Tibial nerve (tissue), 4 donors: ENCODE measurements at places on chromosomes 5 and 9.

GRCh38 chr9:133054194-133054890 is 7.4 kb upstream of the CEL start:
- no peak overlapping the region for H3K4me3 ChIP-seq
- H3K27ac ChIP-seq = no peak overlapping the region
- H3K27me3 ChIP-seq = no peaks in the 10 kb centered on the region
- no peak for DNase-seq
- H3K36me3 ChIP-seq = peaks cover 98% of the 10 kb centered on the region

DNA sequence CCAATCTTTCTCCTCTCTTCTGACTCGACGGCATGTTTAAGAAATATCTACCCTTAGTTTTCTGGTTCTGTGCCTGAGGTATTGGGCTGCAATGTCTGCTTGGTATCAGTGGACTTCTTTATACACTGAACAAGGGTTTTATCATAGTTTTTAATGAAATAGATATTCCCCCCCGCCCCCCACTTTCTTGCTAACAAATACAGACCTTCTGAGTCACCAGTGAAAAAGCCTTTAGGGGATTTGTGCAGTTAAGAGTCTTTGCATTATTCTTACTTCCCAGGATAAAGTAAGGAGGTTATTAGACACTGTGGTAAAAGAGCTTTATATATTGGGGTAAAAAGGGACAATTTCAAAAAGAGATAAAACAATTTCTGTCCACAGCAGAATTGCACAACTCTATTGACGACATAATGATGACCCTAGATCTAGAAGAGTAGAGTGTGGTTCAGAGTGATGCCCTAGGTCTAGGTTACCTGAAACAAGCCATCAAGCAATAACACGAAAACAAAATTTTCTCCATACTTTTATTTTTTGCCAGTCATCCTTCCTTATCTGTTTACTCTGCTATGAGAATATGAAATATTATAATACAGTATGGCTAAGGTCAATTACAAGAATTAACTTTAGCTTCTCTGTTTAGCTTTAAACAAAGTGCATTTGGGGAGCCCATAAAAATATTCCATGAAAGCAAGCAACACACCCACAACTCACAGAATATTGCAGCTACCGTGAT is 110.7 kb downstream of the PLK2 start:
- H3K4me1 ChIP-seq = no peaks in the 10 kb centered on the region
- no peaks in the 10 kb centered on the region for H3K27me3 ChIP-seq
- DNase-seq = no peak
- H3K27ac ChIP-seq = no peak overlapping the region
- H3K4me3 ChIP-seq = no peak overlapping the region

DNA sequence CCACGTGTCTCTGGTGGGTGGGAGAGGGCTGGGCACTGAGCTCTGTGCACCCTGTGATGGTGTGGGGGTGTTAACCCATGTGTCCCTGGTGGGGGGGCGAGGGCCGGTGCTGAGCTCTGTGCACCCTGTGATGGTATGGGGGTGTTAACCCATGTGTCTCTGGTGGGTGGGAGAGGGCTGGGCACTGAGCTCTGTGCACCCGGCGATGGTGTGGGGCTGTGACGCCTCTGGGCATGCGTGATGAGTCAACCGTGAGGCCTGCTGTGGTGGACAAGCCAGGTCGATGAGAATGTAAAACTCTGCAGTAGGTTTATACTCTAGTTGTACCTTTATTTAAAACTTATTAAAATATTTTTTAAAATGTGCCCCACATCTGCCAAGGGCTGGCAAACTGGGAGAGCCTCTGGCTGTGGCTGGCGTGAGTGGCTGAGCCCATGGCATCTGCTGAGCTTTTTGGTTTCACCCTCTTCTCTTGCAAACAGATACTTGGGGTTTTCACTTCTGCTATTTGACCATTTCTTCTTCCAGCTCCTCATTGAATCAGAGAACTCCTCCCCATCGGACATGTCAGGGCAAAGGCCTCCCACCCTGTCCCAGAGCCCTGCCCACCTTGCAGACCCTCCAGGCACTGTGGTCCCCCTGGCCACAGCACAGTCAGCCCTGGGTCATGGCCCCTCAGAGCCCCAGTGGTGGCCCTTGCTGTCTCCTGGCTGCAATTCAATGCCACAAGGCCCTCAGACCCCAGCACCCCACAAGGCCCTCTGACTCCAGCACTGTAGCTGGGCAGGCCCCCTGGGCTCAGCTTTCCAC is 18.5 kb upstream of the EXOC3 start:
- no peak overlapping the region for H3K4me3 ChIP-seq
- no peaks in the 10 kb centered on the region for H3K36me3 ChIP-seq
- H3K4me1 ChIP-seq = no peaks in the 10 kb centered on the region
- H3K27ac ChIP-seq = no peak overlapping the region
- no peak for DNase-seq
- peaks cover 4% of the 10 kb centered on the region for H3K27me3 ChIP-seq

DNA sequence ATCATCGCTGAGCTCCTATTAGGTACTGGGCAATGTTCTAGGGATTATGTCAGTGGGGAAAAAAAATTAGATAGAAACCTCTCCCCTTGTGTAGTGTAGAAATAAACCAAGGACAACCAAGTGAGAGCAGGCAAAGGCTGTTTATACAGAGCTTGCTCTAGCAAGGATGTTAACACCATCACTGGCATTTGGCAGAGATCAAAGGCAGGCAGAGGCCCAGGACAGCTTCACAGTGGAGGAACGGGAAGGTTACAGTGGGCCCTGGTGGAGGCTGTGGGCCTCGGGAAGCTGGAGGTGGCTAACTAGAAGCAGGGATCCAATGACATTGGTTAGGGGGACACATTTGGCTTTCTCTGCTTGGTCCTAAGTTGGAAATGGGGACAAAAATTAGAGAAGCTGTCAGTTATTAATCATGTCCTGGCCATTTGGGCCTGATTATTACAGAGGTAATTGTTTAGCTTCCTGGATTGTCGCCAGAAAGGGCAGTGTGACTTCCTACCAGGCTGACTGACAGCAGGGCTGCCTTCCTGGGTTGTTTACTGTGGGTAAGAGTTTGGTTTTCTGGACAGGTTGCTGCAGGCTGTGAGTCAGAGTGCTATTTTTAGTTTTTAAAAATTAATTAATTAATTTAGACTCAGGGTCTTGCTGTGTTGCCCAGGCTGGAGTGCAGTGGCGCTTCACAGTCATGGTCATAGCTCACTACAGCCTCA is 259.3 kb downstream of the ROR2 start:
- H3K4me1 ChIP-seq = no peaks in the 10 kb centered on the region
- no peaks in the 10 kb centered on the region for H3K27me3 ChIP-seq
- no peak overlapping the region for H3K27ac ChIP-seq
- no peaks in the 10 kb centered on the region for H3K36me3 ChIP-seq
- DNase-seq = no peak

GRCh38 chr5:174524351-174524750 is 200.0 kb upstream of the MSX2 start:
- H3K36me3 ChIP-seq = no peaks in the 10 kb centered on the region
- H3K4me1 ChIP-seq = no peaks in the 10 kb centered on the region
- H3K4me3 ChIP-seq = no peak overlapping the region
- no peaks in the 10 kb centered on the region for H3K27me3 ChIP-seq
- no peak overlapping the region for H3K27ac ChIP-seq
- no peak for DNase-seq

GRCh38 chr5:65926276-65926783 is at the start of gene ERBIN:
Gene ERBIN (plus strand): TSS chr5:65926575. CDS start chr5:65992719, 66,144 bp downstream.
- H3K4me1 ChIP-seq = no peaks in the 10 kb centered on the region
- H3K27ac ChIP-seq = peak within 1 kb of the TSS; percentile 100
- H3K36me3 ChIP-seq = no peaks in the 10 kb centered on the region
- peak within 1 kb of the TSS; percentile 72 for H3K4me3 ChIP-seq
- no peaks in the 10 kb centered on the region for H3K27me3 ChIP-seq

DNA sequence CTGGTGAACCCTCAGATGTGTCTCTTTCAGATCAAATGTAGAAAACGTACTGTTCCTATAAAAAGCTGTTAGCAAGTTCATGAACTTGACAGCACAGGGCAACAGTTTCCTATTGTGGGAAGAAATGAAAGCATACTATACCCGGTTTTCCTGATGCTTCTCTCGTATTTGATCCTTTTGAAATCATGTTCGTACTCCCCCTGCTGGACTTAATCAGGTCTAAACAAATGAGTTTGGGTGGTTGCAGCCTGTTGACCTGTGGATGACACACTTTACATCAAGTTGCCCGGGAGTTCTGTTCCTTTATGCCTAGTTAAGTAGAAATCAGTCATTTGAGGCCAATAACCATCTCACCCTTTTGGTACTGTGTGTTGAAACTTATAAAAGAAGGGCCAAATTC is 1992.3 kb downstream of the MAT2B start:
- H3K36me3 ChIP-seq = no peaks in the 10 kb centered on the region
- H3K27me3 ChIP-seq = no peaks in the 10 kb centered on the region
- no peak overlapping the region for H3K27ac ChIP-seq
- DNase-seq = no peak
- H3K4me3 ChIP-seq = no peak overlapping the region

- DNase-seq = no peak
- H3K4me1 ChIP-seq = no peaks in the 10 kb centered on the region
- peaks cover 20% of the 10 kb centered on the region for H3K36me3 ChIP-seq
- H3K27ac ChIP-seq = no peak overlapping the region
- H3K4me3 ChIP-seq = no peak overlapping the region
Measured at GRCh38 chr9:6894135-6894534, 136.4 kb downstream of the KDM4C start.

DNA sequence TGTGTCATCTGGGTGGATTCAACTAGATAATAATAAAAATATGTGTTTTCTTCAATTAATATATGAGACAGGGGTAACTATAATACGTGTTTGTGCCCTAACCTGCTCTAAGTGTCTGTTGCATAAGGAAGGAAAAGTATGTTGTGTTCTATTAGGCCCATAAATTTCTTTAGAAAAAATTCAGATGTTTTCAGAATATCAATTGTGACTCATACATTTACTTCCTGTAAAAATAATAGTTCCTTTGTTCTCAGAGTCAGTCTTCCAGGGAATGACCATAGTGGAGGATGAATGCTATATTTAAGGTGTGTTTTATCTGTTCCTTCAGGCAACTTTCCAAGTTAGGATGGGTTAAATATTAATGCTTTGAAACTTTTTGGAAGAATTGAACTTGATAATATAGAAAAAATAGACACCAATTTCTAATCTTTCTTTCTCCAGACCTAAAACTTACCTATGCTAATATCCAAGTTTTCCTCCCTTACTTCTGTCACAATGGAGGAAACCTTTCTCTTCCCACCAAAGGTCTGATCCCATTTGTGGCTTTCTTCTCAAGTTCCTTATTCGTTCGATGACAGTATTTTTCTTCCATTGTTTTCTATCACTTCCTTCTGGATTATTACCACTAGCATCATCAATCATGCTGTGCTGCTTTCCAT is 49.9 kb downstream of the ISL1 start:
- no peak overlapping the region for H3K4me3 ChIP-seq
- H3K36me3 ChIP-seq = no peaks in the 10 kb centered on the region
- no peak for DNase-seq
- H3K4me1 ChIP-seq = no peaks in the 10 kb centered on the region

DNA sequence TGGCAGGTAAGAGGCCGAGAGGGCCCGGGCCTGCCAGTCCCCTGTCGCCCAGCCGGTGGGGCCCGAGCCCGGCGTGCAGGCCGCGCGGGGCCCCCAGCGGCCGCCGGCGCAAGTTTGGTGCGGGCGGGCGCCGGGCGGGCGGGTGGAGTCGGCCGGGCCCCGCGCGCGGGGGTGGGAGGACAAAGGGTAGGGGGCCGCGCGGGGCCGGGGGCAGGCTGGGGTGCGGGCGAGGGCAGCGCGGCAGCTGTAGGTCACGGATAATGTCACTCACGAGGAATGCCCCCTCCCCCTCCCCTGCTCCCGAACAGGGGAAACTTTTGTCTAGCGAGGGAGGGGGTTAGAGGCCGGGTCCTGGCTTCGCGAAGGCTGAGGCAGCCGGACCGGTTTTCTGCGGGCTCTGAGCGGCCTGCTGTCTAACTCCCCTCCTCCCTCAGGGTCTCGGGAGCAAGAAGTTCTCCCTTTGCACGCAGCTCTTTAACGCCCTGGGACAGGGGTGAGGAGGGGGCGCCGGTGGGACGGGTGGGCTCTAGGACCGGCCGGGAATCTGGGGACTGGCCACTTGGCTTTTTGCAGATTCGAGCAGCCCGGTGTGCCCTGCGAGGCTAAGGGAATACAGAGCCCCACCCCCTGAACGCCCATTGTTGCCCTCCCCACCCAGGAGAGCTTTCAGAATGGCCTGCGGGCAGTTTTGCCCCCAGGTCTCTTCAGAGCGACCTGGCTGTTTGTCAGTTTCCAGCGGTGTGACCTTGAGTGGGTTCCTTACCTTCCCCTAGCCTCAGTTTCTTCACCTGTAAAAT is 21.3 kb upstream of the NDST1 start:
- H3K4me1 ChIP-seq = peaks cover 47% of the 10 kb centered on the region
- H3K27me3 ChIP-seq = no peaks in the 10 kb centered on the region
- H3K36me3 ChIP-seq = no peaks in the 10 kb centered on the region
- H3K4me3 ChIP-seq = peak overlapping the region; percentile 96
- peak; percentile 49 for DNase-seq

DNA sequence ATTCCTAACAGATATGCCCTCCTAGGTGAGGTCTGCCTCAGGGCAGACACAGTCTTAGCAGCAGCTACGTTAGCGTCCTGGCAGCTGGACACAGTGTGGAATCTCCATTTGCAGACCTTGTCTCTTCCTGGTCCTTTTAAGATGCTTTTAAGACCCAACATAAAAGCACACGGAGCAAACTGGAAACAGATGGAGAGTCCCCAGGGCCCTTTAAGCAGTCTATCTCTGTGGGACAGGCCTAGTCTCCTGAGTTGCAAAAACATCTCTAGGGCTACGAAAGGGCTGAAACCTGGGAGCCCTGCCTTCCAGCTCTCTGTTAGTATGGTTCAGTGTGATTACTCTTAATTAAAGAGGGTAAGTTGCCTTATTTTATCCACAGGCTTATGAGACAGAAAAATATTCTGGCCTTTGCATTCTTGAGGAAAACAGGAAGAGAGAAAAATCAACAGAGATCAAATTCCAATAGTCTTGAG is 66.0 kb upstream of the GNA14 start:
- H3K4me1 ChIP-seq = peaks cover 19% of the 10 kb centered on the region
- no peaks in the 10 kb centered on the region for H3K36me3 ChIP-seq
- no peak overlapping the region for H3K27ac ChIP-seq
- no peak for DNase-seq
- H3K4me3 ChIP-seq = no peak overlapping the region

- H3K27me3 ChIP-seq = no peaks in the 10 kb centered on the region
- no peaks in the 10 kb centered on the region for H3K36me3 ChIP-seq
- no peaks in the 10 kb centered on the region for H3K4me1 ChIP-seq
Measured at GRCh38 chr5:75023368-75024159, 28.8 kb downstream of the GCNT4 start.

DNA sequence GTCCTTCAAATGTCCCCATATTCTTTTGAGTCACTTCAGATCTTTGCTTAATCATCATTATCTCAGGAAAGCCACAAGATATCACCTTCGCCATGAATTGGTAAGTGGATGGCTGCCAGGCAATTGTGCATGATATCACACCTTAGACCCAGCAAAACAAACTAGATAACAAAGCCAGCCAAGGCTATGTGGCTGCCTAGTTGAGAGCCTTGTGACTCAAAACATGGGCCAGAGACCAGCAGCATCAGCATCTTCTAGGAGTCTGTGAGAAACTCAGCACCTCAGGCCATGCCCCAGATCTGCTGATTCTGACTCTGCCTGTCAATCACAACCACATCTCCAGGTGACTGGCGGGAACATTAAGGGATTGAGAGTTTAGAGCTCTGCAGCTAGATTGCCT is 82.8 kb downstream of the SLIT3 start:
- no peak for DNase-seq
- H3K4me3 ChIP-seq = no peak overlapping the region
- H3K36me3 ChIP-seq = no peaks in the 10 kb centered on the region
- H3K27ac ChIP-seq = no peak overlapping the region
- H3K27me3 ChIP-seq = no peaks in the 10 kb centered on the region
- no peaks in the 10 kb centered on the region for H3K4me1 ChIP-seq
